ENCODE measurements at places on chromosomes 2 and 18.

- DNase-seq, result no peak
Measured at GRCh38 chr2:10193851-10194820, 71.6 kb downstream of the RRM2 start.

DNA sequence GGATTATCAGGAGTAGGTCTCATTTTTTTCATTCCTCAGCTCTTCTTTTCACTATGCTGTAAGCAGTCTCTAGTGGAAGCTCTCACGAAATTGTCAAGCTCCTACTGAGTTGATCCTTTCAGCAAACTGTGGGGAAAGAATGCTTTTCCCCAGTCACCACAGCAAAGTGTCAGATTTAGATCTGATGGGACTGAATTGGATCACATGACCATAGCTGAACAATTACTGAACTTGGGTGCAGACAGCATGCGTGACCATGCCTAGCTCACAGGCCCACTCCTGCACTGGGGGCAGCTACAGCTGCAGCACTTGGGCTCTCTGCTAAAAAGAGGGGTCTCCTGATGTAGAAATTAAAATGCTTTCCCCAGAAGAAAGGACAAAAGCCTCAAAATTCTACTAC lies 3.1 kb downstream of the ARHGAP15 start:
- DNase-seq, result no peak

DNA sequence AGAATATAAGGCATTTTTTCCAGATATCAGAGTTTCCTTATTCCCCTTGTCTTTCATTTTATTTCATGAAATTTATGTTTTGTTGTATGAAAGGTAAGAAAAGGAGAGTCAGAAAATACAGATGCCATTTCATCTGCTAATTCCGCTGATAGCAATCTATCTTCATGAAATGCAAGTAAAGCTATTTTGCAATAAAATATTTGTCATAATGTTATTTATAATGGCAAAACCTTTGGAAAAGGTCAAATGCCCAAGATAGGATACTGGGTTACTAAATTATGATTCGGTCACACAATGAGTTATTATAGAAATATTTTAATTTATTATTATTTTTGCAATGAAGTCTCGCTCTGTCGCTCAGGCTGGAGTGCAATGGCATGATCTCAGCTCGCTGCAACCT lies 124.2 kb downstream of the SPP2 start:
- no peak for DNase-seq

DNA sequence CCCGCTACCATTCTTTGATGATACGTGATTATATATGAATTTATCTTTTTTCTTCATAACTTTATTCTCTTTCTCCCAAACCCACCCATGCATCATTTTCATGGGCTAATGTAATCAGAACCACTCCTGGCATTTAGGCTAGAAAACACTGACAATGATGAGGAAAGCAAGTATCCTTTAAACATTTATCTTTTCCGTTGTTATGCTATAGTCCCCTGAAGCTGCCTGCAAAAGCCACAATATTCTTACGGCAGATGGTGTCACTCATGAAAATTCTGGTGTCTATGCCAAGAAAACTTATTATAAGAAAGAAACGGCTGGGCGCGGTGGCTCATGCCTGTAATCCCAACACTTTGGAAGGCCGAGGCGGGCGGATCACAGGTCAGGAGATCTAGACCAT lies 221.8 kb upstream of the CTAGE1 start:
- no peak for DNase-seq

DNA sequence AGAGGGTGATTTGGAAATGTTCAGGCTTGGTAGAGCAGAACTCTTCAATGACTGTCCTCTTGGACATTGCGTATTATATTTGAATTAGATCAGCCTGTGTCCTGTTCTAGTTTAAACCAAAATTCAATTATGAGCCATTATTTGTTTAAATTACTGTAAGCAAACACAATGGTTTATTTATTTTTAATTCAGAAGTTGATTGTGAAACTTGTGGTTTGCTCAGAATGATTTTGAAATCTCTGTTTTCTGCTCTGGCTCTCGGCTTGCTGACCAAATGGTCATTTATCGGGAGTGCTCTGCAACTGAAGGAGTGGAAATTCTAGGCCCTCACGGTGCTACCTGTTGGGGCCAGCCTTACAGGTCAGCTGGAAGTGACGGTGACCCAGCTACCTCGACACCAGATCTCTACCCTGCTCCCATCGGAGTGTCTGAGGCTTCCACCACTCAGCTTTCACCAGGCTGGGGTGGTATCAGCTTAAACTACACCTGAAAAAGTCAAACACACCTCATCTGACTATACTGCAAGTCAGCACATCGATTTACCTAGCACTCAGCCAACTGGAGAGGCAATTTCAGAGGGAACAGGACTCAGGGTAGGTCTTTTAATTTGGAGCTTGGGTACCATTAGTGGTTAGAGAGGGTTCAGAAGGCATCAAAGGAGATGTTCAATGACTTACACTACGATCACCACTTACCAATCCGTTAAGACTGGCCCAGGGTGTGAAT lies 36.8 kb upstream of the GPD2 start:
- no peak for DNase-seq

DNA sequence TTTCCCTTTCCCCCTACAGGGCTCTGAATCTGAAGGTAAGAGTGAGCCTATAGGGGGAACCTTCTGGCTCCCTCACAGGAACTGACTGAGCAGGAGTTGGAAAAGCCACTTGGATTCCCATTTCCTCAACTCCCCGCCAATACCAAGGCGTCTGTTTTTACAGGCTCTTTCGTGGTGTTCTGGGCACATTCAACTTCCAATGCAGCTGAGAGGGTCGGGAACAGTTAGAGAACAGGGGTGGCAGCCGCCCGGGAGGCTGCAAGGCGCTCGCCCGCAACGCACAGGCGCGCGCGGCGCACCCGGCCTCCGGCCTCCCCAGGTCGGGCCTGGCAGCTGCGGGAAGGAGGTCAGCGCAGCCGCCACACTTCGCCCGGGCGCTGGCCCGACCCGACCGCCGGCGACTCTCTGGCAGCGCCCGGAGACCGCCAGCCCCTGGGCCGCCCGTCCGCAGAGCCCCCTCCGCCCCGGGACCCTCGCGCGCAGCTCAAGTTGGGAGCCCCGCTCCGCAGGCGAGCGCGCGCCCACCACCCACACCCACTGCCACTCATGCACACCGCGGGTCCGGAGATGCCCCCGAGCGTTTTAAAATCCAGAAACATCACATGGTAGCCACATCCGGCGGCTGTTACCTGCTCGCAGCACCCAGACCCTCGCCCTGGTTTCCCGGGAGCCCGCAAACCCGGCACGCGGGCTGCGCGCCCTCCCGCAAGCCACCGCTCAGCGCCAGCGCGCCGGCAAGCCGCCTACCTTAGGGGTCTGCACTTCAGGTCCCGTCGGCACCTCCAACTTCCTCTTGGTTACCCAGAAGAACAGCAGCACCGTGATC lies 816 bp downstream of the GALNT14 start:
- DNase-seq, result no peak

- no peak for DNase-seq
Measured at GRCh38 chr2:70141902-70142589, 48.8 kb downstream of the C2orf42 start.

GRCh38 chr2:16134436-16135165 lies 194.3 kb downstream of the MYCN start:
- DNase-seq, result no peak

GRCh38 chr18:30081122-30081521 lies 961.4 kb downstream of the DSC3 start:
- DNase-seq, result no peak

GRCh38 chr2:118371515-118371914 lies 283.2 kb downstream of the INSIG2 start:
- no peak for DNase-seq

DNA sequence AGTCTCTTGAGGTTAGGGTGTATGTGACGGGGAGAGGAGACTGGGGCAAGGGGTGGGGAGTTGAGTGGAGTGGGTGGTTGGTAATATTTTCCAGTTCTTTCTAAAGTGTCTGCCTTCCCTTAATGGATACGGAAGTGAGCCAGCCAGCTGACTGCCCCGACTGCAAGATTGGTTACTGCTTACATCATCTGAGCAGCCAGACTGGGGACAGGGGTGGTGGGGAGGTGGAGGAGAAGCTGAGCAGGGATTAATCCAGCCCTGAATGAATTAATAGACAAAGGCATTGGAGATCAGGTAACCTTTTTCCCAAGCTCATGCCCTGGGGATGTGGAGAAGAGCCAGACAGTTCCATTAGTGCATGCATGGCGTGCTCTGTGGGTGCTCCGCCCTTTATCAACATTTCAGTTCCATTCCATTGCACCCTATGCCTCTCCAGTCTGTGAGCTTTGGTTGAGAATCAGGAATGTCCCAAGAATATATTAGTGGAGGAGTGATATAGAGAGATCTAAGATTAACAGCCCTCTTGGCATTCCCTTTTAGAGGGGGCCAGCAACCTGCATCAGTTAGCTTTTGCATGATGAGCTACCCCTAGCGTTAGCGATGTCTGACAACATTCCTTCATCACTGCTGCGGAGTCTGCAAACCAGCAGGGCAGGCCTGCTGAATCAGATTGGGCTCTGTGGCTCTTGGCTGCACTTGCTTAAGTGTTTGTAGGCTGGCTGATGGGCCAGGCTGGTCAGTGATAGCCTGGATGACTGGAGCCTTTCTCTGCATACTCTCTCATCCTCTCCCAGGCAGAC lies 67.4 kb downstream of the TNP1 start:
- DNase-seq, result no peak

- DNase-seq, result no peak
Measured at GRCh38 chr2:3292416-3292815, 85.2 kb downstream of the EIPR1 start.

GRCh38 chr2:139194546-139194945 lies 414.4 kb upstream of the NXPH2 start:
- DNase-seq, result no peak

DNA sequence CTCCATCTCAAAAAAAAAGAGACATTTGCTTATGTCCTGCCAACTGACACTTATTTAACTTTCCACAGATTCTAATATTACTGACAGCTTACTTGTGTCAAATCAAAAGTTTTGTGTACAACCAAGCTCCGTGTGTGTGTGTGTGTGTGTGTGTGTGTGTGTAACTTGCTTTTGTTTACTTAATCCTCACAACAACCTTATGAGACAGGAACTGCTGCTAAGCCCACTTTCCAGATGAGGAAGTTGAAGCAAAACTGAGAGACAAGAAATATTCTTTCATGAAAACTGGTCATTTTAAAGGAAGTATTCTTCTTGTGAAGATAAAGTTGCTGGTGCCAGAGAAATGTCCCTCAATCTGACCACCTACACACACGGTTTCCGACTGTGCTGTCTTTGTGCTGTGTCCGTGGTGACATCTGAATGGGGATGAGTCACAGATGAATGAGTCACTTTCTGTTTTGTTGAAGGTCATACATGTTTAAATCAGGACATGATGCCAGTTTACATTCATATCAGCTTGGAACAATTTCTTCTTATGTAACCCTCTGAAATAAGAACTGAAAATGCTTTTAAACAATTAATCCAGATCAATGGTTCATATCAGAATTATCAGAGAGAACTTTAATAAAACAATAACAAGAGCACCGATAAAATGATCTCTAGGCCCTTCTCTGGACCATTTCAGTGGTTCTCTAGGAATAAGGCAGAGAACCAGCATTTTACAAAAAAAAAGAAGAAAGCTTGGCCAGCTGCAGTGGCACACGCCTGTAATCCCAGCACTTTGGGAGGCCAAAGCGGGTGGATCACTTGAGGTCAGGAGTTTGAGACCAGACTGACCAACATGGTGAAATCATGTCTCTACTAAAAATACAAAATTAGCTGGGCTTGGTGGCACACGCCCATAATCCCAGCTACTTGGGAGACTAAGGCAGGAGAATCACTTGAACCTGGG lies 95.5 kb downstream of the THNSL2 start:
- no peak for DNase-seq

DNA sequence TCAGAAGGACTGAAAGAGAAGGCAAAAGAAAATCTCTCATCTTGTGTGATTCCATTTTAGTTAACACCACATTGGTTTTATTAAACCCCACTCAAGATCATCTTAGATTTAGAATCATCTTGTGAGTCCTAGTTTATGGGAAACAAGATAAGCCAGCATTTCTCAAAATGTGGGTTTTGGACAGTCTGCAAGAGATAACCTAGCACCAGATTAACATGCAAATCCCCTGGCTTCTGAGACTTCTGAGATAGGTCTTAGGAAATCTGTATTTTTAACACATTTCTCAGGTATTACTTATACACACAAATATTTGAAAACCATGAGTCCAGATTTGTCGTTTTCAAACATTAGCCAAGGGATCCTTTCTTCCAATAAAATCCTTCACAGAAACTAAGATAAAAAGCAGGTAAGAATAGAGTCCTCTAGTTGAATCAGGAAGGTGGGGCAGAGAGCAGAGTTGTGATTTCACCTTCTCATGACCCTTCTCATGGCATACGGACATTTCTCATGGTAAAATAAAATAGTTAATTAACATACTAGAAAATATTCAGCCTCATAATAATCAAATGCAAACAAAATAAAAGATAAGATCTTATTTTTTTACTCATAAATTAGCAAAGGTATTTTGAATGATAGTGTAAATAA lies 287.2 kb upstream of the FN1 start:
- DNase-seq, result no peak

DNA sequence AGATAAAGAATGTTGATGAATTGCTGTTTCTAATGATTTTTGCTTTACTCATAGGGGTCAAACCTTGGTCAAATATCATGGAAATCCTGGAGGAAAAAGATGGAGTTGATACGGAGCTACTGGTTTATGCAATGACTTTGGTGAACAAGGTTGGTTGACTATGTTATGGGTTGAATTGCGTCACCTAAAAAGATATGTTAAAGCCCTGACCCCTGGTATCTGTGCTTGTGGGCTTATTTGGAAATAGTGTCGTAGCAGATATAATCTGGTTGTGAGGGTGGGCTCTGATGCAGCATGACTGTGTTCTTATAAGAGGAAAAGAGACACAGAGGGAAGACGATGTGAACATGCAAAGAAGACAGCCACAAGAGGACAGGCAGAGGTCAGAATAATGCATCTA lies 226.2 kb downstream of the TPGS2 start:
- DNase-seq, result no peak

GRCh38 chr18:3782901-3783300 lies 332.9 kb downstream of the TGIF1 start:
- no peak for DNase-seq

DNA sequence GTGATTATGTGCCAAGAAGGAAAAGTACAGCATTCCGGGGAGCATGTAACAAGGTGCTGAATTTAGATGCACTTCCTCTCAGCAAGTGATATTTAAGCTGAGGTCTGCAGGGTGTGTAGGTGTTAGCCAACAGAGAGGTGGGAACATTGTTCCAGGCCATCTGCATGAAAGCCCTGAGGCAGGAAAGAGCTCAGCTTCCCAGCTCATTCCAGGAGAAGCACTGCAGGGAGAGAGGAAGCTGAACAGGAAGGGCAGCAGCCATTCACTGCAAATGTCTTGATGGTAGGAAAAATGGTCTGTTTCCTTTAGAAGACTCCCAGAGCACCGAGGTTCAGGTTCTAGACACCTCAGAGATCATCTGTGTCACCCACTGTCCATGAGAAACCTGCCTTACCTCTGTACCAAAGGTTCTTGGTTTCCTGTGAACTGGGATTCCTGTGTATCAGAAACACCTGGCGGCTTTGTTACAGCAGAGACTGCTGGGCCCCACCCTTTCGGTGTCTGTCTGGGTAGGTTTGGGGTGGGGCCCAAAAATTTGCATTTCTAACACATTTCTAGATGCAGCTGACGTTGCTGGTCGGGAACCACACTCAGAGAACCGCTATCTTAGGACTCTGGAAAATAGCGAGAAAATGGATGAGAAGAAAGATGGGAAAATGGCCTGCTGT lies 84.0 kb downstream of the RTN4 start:
- DNase-seq, result no peak

GRCh38 chr2:10220045-10220901 lies 82.4 kb upstream of the HPCAL1 start:
- DNase-seq, result no peak

- DNase-seq, result no peak
Measured at GRCh38 chr2:5077479-5078089, 614.6 kb upstream of the SOX11 start.

All from stimulated activated CD4-positive, alpha-beta T cell treated with anti-CD3 and anti-CD28 coated beads, Interleukin-1b, Interleukin-23, amount 100 ng/mL, for 1 hour (primary cell).